Activated CD4-positive, CD25-positive, alpha-beta regulatory T cell (primary cell): ENCODE measurements at places on chromosomes 13 and 19.

DNA sequence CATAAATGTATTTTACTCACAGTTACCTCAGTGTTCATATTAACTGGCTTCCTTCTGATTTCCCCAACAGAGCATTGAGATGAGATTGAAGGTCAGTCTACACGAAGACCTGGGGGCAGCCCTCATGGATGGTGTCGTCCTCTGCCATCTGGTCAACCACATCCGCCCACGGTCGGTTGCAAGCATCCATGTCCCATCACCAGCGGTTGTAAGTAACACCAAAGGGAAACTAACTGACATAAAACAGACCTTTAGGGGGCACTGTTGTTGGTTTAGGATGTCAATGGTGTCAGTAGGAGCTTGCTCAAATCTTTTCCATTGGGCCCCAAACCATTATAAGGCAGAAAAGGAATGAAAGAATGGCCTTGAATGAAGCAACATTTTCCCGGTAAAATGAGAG lies 68.2 kb downstream of the ESD start:
- no peak for DNase-seq

- no peak for DNase-seq
These were observed 2.0 kb downstream of the FGF22 start for GRCh38 chr19:641702-642101.

DNA sequence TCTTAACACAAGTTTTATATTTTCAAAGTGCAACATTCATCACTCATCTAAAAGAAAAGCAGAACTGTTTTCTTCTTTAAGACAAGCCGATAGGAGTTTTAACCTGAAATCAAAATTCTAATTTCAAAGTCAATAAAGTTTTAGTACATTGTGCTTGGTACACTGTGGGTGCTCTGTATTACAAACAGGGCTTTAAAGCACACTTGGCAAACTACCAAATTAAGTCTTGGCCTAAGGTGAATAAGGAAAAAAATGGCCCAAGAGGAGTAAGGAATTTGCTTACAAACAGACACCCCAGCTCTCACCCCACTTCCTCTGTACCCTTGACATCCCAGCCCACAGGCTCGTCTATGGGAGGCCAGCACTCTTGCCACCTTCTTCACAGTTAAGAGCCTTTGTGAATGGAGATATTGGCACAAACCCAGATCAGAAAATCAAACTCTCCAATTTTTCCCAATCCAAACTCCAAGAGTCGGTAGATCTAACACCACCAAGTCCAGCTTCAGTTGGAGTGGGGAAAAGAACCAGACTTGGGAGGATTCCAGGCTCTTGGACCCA lies 66.0 kb downstream of the ABCC4 start:
- DNase-seq, result no peak

DNA sequence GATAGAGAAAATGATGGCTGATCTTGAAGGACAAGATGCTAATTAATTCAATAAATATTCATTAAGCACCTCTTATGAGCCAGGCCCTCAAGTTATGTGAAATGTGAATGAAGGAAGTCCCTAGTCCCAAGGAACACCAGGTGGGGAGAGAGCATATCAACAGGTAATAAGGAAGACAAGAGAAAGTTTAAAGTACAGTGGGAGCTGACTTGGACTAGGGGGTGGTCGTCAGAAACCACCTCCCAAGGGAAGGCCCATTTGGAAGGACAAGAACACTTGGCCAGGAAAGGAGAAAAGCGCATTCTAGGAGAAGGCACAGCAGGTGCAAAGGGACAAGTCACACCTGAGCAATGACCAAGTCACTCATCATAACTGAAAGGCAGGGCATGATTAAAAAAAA lies 72.7 kb downstream of the DOCK9 start:
- DNase-seq, result no peak

GRCh38 chr13:59494151-59494550 lies 669.6 kb downstream of the DIAPH3 start:
- no peak for DNase-seq

DNA sequence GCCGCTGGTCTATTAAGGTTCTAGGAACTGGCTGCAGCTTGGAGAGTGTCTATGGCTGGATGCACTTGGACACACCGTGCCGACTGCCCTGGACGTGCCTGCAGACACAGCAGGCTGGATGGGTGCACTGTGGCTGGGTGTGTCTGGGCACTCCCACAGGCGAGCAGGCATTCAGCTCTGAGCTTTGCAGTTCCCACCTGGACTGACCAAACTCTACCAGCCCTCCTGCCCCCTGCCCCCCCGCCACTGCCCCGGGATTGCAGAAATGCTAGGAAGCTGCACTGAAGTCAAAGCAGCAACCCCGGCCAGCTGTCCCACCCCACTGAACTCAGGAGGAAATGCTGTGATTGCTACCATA lies 7.0 kb upstream of the LRP3 start:
- DNase-seq, result no peak

DNA sequence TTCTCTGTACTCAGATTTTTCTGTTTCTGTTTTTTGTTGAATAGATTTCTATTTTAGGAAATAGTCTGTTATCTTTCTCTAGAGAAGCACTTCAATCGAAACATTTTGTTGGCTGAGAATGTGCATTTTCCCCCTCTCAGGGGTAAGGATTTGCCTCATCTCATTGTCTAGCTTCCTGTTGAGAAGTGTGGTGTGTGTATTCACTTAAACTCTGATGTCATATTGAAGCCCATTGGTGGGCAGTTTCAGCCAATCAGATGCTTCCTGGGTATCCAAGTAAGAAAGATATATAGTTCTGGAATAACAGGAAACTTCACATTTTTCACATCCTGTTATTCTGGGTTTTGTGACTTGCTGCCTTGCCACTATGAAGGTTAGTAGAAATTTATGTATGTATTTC lies 87.6 kb downstream of the ARHGEF7 start:
- DNase-seq, result no peak

- DNase-seq, result no peak
These were observed 427 bp downstream of the PLPPR3 start for GRCh38 chr19:821231-821824.

GRCh38 chr13:78102741-78103140 lies 184.1 kb upstream of the EDNRB start:
- no peak for DNase-seq

DNA sequence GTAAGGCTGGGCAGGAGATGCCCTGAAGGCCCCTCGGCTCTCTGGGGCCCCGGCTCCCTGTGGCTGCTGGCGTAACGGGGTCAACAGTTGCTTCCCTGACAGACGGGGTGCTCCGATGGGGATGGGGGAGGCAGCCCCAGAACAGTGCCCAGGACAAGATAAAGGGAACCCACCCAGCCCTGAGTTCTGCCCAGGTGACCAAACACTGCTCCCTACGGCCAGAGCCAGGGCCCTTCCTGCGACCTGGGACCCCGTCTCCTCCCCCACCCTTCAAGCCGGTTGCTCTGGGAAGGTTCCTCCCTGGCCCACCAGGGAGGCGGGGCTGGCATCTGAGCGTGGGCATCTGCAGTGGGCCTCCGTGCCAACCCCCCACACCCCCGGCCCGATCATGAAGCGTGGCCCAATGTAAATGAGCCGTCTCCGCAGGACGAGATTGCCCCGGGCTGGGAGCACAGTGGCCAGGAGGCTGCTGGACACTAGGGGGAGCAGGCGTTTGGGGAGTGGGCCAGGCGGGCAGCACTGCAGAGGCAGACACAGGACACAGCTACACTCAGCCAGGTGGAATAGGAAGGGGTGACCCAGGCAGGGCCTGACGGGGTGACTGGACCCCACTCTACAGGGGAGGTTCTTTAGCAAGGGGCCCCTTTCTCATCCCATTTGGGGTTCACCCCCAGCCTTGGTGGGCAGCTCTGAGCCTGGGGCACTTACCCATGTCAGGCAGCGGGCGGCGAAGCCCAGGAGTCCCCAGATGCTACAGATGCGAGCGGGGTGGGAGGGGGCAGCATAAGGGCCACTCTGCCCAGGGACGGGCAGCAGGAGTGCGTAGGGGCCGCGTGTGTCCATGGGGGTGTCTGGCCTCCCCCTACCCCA lies 1.2 kb upstream of the NKPD1 start:
- DNase-seq, result no peak

- no peak for DNase-seq
These were observed 199.6 kb upstream of the IRS2 start for GRCh38 chr13:109985871-109986450.

DNA sequence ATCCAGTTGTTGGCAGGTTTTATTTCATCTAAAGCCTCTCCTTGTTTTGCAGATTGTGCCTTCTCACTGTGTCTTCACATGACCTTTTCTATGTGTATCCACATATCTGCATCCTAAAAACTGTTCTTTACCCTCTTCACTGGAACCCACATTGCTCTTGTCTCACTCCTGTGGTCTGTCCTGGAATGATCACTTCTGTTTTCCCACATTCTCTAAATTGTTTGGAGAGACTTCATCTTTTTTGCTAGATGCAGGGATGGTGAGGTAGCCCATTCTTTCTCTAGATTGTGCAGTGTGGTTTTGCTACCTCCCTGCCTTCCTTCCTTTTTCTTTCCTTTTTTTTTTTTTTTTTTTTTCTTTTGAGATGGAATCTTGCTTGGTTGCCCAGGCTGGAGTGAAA lies 608.6 kb upstream of the MIR17HG start:
- no peak for DNase-seq

DNA sequence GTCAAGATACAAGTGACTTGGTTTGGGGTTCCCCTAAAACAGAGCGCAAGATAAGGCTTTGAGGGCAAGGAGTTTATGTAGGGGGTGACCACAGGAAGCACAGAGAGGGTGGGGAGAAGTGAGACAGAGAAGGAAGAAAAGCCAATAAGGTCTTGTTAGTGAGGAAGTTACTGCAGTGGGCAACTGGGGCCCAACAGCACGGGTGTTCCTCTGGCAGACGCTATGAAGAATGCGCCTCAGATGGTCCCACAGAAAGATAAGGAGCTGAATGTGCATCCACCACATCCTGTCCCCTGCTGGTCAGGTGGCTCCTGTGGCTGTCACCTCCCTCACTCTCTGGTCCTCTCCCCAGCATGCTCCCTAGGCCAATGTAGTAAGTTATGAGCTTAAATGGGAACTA lies 333.5 kb downstream of the TSHZ3 start:
- no peak for DNase-seq

DNA sequence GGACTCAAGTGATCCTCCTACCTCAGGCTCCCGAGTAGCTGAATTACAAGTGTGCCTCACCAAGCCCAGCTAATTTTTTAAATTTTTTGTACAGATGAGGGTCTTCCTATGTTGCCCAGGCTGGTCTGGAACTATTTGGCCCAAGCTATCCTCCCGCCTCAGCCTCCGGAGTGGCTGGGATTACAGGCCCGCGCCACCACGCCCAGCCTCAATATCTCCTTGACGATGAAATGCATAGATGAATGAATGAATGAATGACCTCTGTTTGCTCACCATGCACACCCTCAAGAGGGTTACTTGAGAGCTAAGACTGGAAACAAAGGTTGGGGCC lies 14.9 kb upstream of the AP1M2 start:
- DNase-seq, result no peak
